ENCODE measurements at places on chromosomes 5 and 9. TPM values are rescaled to one million over a fixed set of nuclear protein-coding genes. Genes with fewer than 3 reads are reported as not detected.
A peak's percentile ranks its signal among the peaks of the same experiment; 100 is the strongest.

GRCh38 chr9:121887553-121888437 is 205.3 kb downstream of the TTLL11 start:
- no peak for DNase-seq

GRCh38 chr5:39157701-39158100 is 61.7 kb downstream of the FYB1 start:
- DNase-seq = no peak

DNA sequence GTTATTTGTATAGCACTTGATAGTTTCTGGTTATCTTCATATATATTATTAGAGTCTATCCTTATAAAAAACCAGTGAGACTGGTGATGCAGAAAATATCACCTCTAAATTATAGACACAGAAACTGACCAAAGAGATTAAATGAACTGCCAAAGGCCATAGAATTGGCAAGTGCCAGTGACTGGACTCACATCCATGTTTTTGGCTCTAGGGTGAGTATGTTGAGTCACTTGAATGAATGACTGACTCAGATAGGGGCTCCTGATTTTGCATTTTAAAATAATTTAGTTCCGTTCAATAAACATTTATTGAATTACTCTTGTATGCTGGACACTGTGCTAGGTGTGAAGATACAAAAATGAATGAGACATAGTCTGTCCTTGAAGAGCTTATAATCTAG is 70.7 kb downstream of the NR2F1 start:
- DNase-seq = no peak

DNA sequence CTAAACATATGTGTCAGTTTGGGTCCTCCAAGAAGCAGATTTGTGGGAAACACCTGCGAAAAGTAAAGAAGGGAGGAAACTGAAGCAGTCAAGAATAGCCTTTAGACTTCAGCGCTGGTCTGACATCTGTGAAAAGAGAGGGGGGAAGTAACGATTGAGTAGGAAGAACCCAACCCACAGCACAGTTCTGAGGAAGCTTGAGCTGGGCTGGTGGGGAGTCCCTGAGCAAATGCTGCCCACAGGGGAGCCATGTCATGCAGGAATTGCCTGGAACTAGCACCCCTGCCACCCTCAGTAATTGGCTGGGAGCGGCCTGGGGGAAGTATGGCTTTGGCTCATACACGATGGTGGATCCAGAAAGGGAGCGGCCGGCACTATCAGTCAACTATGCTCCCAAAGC is 20.6 kb downstream of the FAM240B start:
- DNase-seq = no peak

DNA sequence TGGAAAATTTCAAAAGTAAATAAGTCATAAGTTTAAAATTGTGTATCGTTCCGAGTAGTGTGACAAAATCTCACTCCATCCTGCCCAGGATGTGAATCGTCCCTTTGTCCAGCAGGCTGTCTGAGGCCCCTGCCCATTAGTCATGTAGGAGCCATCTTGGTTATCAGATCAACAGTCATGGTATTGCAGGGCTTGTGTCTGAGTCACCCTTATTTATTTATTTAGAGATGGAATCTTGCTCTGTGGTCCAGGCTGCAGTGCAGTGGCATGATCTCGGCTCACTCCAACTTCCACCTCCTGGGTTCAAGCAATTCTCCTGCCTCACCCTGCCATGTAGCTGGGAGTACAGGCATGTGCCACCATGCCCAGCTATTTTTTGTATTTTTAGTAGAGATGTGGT is 30.2 kb downstream of the ITGA2 start:
- DNase-seq = no peak

DNA sequence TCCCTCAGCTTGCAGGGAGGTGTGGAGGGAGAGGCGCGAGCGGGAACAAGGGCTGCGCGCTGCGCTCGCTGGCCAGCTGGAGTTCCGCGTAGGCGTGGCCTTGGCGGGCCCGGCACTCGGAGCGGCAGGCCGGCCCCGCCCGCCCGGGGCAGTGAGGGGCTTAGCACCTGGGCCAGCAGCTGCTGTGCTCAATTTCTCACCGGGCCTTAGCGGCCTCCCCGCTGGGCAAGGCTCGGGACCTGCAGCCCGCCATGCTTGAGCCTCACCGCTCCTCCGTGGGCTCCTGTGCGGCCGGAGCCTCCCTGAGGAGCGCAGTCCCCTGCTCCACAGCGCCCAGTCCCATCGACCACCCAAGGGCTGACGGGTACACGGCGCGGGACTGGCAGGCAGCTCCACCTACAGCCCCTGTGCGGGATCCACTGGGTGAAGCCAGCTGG is 1516.4 kb downstream of the EFNA5 start:
- no peak for DNase-seq

DNA sequence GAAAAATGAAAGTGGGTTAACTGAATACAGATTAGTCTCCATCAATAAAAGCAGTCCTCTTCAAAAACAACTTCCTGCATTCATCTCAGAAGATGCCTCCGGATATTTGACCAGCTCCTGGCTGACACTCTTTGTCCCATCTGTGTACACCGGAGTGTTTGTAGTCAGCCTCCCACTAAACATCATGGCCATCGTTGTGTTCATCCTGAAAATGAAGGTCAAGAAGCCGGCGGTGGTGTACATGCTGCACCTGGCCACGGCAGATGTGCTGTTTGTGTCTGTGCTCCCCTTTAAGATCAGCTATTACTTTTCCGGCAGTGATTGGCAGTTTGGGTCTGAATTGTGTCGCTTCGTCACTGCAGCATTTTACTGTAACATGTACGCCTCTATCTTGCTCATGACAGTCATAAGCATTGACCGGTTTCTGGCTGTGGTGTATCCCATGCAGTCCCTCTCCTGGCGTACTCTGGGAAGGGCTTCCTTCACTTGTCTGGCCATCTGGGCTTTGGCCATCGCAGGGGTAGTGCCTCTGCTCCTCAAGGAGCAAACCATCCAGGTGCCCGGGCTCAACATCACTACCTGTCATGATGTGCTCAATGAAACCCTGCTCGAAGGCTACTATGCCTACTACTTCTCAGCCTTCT is 16.6 kb downstream of the F2R start:
- DNase-seq = no peak

DNA sequence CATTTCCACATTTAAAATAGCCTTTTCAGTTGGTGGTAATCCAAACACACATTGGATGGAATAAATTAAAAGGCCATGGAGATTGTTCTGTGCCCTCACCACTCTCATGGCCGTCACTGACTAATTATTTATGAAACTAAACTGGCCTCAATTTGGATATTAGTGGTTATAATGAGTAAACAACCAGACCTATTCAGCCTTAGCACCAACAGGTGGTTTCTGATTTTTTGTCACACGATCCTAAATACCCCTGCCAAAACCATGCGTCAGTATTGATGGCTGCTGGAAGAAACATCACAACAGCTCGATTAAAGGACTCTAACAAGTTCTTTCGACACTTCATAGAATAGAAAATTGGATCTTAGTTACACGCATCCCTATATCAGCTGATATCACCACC is 276.0 kb upstream of the DAP start:
- DNase-seq = no peak

DNA sequence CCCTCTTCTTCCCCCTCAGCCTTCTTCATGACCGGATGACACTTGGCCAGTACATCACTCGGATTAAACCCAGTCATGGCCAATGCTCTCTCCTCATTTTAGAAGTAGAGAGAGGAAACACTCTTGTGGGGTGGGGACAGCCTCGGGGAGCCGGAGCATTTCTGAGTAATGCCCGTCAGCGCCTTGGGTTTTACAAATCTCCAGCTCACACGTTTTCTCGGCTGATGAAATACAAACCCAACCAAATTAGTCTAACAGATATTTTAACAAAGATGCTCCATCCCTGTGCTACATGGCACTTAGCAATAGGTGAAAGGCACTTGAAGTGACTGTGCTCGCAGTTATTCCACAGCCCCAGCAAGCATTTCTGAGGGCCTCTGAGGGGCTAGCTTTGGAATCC is 51.7 kb downstream of the ZNF366 start:
- DNase-seq = no peak

- no peak for DNase-seq
These were observed 24.0 kb upstream of the ASPN start for GRCh38 chr9:92506184-92506857.

GRCh38 chr5:10283927-10284635 is 23.6 kb downstream of the CMBL start:
- peak; percentile 73 for DNase-seq

- DNase-seq = no peak
These were observed 153.4 kb upstream of the PPP1R26 start for GRCh38 chr9:135326141-135326540.

DNA sequence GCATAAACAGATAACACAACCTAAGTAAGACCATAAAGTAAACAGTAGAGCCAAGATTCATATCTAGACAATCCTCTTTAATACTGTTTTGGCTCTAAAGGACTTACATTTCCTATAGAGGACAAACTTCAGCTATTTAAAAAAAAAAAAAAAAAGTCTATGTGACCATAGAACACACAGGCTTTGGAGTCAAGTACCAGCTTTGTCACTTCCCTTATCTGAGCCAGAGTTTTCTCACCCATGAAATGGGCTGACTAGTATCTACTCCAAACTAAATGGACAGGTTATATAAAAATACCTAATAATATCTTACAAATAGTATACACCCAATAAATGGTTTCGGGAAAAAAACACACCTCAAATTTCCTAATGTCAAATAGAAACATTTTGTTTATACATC is 81.3 kb downstream of the STRBP start:
- no peak for DNase-seq

GRCh38 chr5:66757219-66757833 is 161.1 kb downstream of the MAST4 start:
- no peak for DNase-seq

- no peak for DNase-seq
These were observed 170.0 kb downstream of the NTRK2 start for GRCh38 chr9:84839541-84839940.

DNA sequence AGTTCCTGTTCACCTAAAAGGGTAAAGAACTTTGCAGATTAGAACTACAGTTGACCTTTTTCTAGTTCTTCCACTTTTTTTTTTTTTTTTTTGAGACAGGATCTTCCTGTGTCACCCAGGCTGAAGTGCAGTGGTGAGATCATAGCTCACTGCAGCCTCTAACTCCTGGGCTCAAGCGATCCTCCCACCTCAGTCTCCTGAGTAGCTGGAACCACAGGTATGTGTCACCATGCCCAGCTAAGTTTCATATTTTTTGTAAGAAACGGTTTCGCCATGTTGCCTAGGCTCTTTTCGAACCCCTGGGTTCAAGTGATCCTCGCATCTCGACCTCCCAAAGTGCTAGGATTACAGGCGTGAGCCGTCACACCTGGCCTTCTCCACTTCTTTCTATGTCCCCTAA is 39.7 kb upstream of the TNFAIP8 start:
- no peak for DNase-seq

DNA sequence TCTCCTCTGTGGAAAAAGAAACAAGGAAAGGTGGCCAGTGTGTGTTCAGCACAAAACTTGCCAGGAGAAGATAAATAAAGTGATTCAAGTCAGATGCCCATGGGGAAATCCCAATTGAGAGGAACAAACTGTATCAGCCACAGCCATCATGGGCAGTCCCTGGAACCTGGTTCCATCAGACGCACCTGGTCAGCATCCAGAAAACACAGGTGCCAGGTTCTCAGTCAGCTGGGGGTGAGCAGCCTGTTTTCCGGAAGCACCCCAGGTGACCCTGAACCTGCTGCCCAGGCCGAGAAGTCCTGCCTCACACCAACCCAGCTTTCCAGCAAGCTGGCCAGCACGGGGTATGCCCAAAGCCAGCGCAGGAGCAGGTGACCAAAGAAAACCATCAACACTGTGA is 30.5 kb downstream of the PTCH1 start:
- DNase-seq = no peak

- DNase-seq = no peak
These were observed 19.8 kb downstream of the AKNA start for GRCh38 chr9:114367772-114368569.

- no peak for DNase-seq
These were observed 22.1 kb upstream of the UBAP2 start for GRCh38 chr9:34070606-34071324.

GRCh38 chr5:126878085-126878484 is 101.1 kb downstream of the LMNB1 start:
- DNase-seq = no peak

- DNase-seq = no peak
These were observed 24.0 kb upstream of the MAP3K1 start for GRCh38 chr5:56791396-56791795.

GRCh38 chr5:139745132-139745799 is 50.3 kb upstream of the PSD2 start:
- peak; percentile 51 for DNase-seq

DNA sequence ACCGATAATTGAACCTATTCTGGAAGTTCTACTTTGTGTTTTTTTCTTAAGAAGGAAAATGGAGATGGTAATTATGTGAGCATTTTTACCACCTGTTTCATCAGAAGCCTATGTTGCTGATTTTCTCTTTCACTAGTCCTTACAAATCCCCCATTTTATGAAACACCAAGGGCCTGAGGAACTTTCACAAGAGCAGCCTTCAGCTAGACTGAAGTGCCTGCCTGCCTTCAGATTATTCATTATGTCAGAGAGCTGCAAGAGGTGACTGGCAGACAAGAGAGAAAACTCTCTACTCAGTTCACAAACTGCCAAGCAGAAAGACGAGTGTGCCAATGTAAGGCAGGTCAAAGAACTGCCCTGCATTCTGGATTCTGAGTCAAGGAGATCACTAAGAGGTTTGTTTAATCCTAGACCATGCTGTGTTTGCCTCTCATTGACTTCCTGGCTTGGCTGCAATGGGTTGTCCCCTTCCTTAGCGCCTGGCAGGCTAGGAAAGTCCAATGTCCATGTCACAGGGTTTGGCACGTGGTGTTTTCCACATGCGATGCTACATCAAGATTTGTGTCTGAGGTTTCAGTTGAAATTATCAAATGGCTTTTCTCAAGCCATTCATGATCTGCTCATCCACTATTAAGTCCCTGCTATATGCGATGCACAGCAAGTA is 143.3 kb downstream of the CDC42SE2 start:
- no peak for DNase-seq

GRCh38 chr5:144566747-144567420 is 396.2 kb downstream of the KCTD16 start:
- DNase-seq = no peak

GRCh38 chr9:87263291-87263690 is 234.4 kb upstream of the DAPK1 start:
- no peak for DNase-seq

DNA sequence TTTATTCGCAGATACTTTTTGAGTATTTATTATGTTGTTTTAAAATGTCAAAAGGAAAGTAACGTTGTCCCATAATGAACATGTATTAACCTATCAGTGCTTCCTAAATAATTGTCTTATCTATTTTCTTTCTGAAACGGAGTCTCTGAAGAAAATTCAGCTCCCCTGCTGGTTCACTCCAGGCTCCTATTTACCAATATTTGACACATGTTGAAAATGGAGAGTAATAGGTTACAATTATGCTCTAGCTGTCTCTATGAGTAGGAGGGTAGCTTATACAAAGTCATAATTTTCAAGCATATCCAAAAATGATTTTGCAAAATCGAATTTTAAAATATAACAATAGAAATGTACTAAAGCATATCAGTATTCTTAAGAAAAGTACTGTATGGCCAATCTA is 844.1 kb downstream of the CDH18 start:
- DNase-seq = no peak

Gene OTP
- not detected for total RNA-seq

Gene SHISAL2B
- total RNA-seq = not detected

Gene KIF4B
- total RNA-seq = not detected

Gene GAPT
- 39.8 TPM for total RNA-seq

Gene SLC27A6
- not detected for total RNA-seq

Gene PLAC8L1
- total RNA-seq = 0.37 TPM

Gene FBP2
- not detected for total RNA-seq

Gene FCHSD1
- total RNA-seq = 63.2 TPM

Gene ANKRD31
- total RNA-seq = 0.13 TPM

Gene RLN1
- 1.2 TPM for total RNA-seq

Gene AK8
- total RNA-seq = 0.93 TPM

Gene GGTA1
- total RNA-seq = not detected

Gene NUDT12
- 2.6 TPM for total RNA-seq

Gene AJM1
- 1.6 TPM for total RNA-seq

Gene TTF1
- 22.8 TPM for total RNA-seq
